ENCODE measurements at places on chromosomes 4 and X.

- DNase-seq, result no peak
Observed at GRCh38 chr4:94469221-94469784, 17.6 kb downstream of the PDLIM5 start.

GRCh38 chr4:40924096-40924792 is 174.5 kb downstream of the NSUN7 start:
- no peak for DNase-seq

DNA sequence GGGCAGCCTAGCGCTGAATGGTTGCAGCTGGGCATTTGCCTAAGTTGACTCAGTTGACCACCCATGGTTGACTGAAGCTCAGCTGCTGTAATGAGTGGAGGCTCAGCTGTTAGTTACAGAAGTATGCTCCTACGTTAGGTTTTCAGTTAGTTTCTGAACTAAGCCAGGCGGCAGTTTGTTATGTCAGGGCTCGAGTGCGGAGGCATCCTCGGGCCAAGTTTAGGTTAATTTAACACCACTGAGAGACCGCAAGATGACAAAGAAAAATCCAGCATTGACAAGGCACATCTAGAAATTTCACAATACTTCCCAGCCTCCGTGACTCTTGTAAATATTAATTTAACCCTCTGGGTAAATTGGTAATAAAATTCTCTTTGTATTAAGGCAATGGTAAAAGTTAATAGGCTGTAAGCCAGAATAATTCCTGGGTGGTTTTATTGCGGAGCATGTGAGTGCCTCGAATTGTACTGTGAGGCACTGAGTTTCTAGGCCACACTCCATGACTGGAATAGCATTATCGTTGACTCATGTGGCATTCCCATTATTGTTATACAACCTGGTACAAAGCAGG is 33.1 kb upstream of the CDKN2AIP start:
- DNase-seq, result peak; percentile 78

DNA sequence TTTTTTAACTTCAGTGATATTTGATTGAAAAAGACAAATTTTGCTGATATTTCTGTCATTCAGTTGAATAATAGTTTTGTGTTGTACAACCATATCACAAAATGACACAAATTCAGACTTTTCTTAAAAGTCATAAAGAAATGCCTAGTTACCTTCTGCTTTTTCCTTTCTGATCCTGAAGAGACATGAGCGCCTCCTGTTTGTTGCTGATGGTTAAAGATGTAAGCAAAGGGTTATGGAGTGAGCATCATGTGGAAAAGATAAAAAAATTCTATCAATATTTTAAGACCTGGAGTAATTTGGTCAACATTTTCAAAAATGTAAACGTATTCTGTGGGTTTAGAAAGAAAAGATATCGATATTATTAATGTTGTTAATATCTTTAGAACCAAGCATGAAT is 669.9 kb upstream of the NR3C2 start:
- DNase-seq, result no peak

DNA sequence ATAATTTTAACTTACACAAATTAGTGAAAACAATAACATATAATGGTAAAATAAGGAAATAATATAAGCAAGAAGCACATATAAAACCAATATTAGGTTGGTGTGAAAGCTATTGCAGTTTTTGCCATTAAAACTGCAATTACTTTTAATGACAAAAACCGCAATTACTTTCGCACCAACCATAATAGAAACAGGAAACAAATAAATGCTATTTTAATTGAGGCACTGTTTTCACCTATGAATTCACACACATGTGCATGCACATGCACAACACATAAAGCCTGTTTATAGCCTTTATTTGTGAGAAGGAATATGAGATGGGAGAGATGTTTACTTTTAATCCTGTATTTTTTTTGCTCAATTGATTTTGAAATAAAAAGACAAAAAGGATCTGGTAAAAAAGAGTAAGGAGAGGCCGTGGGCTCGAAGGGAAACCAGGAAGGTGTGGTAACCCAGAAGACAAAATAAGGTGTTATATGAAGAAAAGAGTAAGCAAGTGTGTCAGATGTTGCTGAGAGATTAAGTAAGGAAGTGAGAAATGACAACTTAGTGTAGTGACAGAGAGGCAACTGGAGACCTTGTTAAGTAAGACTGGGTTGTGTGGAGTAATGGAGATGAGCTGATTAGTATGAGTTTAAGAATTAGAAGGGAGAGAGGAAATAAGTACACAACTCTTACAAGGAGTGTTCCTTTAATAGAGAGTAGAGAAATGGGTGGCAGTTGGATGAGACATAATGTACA is 69.0 kb downstream of the KLHL13 start:
- DNase-seq, result no peak

GRCh38 chr4:87620491-87620890 is 12.2 kb downstream of the DSPP start:
- no peak for DNase-seq

- no peak for DNase-seq
Observed at GRCh38 chrX:141811438-141811837, 26.7 kb upstream of the MAGEC3 start.

DNA sequence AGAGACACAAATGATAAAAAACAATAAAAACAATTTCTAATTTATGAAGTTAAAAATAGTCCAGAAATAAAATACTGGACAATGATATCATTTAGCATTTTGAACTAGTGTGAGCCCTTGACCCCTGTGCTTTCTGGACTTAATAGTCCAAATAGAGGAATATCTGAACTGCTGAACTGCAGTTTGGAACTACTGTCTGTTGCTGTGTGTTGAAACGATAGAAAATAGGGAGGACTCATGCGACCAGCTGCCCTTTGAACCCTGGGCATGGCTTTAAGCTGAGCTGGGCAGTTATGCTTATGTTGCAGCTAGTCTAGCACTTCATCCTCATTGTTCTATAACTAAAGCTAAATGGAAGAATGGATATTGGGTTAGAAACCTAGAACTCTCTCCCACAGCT is 99.5 kb downstream of the FMR1NB start:
- no peak for DNase-seq

DNA sequence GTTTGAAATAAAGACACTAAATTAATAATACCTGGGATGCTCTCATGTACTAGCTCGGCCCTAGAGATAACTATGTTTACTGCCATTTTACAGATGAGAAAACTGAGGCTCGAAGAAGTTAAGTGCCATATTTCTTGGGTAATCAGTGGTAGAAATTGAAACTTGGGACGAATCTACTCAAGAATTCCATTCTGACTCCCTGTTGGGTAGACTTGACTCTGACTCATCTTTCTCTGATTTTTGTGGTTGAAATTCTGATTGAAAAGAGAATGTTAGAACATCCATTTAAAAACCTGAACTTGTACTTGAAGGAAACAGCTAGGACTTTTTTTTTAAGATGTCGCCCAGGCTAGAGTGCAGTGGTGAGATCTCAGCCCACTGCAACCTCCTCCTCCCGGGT is 50.1 kb upstream of the NSUN7 start:
- DNase-seq, result no peak

GRCh38 chrX:70141373-70141772 is 8.1 kb downstream of the IGBP1 start:
- no peak for DNase-seq

- DNase-seq, result no peak
Observed at GRCh38 chr4:182749667-182750167, 167.5 kb downstream of the DCTD start.

DNA sequence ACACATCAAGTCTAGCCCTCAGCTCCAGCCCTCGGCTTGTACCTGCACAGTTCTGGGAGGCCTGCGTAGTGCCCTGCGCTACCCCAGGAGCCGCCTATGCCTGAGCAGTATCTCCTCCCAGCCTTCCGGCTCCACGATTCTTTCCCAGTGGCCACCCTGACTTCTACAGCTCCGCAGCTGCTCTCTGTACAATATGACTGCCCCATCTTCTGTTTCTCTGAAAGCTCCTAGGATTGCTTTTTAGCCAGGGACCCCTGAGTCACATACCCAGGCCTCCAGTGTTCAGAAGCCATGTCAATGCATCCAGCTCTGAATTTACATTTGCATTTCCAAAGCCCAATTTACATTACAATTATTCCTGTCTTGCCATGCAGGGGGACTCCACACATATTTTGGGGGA is 135.5 kb downstream of the PJA1 start:
- DNase-seq, result no peak

- no peak for DNase-seq
Observed at GRCh38 chr4:111986095-111986494, 159.2 kb upstream of the FAM241A start.

GRCh38 chr4:103915224-103915869 is 195.6 kb upstream of the TACR3 start:
- no peak for DNase-seq

GRCh38 chrX:54529151-54529550 is 868 bp upstream of the GNL3L start:
- no peak for DNase-seq

DNA sequence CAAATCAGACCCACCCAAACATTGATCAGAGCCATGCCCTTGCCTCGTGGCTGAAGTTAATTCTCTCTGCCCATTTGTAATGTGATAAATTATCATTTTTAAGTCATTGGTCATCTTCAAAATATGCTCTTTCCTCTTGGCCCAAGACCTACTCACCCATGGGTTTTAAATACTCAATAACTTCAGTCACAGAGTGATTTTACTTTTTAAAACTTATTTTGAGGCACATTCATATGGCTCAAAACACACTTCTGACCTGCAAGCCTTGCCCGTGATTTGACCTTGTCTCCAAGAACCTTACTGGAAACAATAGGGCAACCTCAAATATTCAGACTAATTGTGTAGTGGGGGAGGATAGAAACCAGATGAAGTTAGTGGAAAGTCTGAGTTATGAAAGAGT is 176.2 kb upstream of the LNX1 start:
- no peak for DNase-seq

DNA sequence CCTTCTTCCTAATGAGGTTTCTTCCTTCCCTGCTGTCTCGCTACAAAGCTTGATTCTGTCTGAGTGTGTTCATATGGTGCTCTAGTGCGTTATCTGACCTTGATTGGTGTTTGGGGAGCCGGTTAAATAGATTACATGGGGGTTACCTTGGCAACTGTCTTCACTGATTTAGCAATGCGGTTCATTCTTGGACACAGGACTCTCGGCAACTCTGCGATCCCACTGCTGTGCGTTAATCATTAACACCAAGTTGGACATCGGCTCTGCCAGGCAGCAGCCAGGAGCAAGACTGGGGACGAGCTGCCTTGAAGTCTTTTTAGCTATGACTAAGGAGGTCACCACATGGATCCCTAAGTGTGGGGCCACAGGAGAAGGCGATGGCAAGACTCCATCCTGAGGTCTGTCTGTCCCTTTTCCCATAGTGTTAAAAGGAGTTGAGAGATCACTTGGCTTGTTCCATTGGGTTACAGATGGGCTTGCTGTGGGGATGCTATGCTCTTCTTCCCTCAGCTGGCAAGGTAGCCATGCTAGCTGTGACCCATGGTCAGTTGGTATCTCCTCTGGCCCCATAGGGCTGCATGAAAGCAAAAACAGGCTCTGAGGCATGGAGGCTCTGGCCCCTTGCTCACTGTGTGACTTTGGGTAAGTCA is 93.4 kb upstream of the MAMLD1 start:
- DNase-seq, result peak; percentile 57

DNA sequence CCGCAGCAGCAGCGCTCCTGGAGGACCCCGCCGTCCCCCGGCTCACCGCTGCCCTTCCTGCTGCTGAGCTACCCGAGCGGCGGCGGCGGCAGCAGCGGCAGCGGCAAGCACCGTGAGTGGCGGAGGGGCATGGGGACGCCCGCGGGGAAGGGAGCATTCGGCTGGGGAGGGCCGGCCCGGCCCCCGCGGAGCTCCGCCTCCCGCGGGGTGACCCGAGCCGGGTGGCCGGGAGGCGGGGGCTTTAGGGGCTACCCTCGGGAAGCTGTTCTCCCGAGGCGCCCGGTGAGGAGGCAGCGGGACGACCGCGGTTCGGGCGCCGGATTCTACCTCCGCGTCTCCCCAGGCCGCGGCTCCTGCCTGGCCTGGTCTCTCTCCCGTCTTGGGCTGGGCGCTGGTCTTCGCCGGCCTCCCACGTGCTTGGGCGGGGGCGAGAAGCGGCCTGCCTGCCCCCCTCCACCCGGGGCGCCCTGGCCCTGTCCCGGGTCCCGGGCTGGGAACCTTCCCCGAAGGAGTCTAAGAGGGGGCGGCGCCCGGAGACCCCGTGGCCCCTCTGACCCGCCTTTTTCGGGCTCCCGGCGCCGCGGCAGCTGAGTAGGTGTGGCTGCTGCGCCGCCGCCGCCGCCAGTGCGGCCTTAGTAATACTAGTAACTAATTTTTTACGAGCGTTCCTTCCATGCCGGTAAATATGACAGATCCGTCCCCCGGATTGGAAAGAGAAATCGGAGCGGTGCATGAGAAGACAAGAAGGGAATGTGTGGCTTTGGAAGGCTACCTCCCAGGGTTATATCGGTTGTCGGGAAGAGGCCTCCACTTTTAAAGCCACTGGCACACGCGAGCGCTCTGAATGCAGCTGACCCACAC is 16.4 kb upstream of the RUFY3 start:
- DNase-seq, result no peak

- no peak for DNase-seq
Observed at GRCh38 chr4:5711479-5712184, 631 bp downstream of the EVC start.

GRCh38 chrX:40368611-40369061 is 212.1 kb upstream of the ATP6AP2 start:
- DNase-seq, result no peak

- no peak for DNase-seq
Observed at GRCh38 chrX:11296051-11296450, 2.8 kb downstream of the AMELX start.

GRCh38 chr4:84378983-84379382 is 120.1 kb downstream of the NKX6-1 start:
- no peak for DNase-seq

DNA sequence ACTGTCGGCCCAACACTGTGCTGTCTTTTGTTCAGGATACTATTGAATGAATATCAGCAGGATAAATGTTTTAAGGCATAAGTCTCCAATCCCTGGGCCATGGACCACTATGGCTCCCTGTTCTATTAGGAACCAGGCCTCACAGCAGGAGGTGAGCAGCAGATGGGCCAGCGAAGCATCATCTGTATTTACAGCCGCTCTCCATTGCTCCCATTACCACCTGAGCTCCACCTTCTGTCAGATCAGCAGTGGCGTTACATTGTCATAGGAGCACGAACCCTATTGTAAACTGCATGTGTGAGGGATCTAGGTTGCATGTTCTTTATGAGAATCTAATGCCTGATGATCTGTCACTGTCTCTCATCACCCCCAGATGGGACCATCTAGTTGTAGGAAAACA is 3.7 kb upstream of the APLN start:
- no peak for DNase-seq

DNA sequence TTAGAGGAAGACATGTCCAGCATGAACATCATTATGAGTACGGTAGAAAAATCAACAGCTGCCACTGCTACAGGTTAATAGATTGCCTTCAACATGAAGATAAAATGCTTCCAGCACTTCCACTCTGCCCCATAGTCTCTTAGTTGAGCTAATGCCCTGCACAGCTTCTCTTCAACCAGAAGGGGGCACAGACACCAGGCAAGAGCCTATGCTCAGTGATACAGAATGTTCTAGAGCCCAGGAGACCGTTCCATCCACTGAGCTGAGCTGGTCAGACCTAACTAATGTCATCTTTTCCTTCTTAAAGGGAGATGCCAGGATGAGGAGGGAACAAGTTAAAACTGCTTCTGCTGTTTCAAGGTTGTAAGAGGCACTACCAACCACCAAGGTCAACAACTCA is 42.2 kb downstream of the SMIM10L2A start:
- no peak for DNase-seq

GRCh38 chr4:165592386-165592785 is 213.6 kb downstream of the CPE start:
- no peak for DNase-seq
